ENCODE measurements at places on chromosomes 2 and 18. TPM values are rescaled to one million over a fixed set of nuclear protein-coding genes. Genes with fewer than 3 reads are reported as not detected.

The COLEC12 gene
- total RNA-seq = 8.3 TPM

The OR6B2 gene
- total RNA-seq = not detected

The IL1F10 gene
- total RNA-seq = not detected

The SAG gene
- total RNA-seq = not detected

The SETBP1 gene
- total RNA-seq = 6.7 TPM

The UPP2 gene
- not detected for total RNA-seq

The IKZF2 gene
- total RNA-seq = 6.1 TPM

The ABCB11 gene
- total RNA-seq = 0.25 TPM
